ENCODE measurements at places on chromosomes 2 and 18.

DNA sequence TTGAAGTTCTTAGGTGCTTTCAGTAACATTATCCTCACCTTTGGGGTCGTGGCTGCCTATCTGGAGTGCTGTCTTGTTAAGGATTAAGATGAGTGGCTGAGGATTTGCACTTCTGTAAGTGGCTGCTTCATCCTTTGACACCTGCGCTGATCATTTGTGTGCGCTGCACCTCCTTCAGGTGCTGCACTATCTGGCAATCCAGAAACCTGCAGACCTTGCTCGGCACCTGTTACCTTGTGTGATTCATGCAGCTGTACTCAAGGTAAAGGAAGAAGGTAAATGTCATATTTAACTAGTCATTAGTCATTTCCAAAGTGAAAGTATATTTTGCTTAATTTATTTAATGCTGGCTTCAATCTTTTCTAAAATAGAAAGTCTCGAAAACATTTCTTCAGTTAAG is 110.3 kb downstream of the RAB3GAP1 start:
- DNase-seq, result no peak

DNA sequence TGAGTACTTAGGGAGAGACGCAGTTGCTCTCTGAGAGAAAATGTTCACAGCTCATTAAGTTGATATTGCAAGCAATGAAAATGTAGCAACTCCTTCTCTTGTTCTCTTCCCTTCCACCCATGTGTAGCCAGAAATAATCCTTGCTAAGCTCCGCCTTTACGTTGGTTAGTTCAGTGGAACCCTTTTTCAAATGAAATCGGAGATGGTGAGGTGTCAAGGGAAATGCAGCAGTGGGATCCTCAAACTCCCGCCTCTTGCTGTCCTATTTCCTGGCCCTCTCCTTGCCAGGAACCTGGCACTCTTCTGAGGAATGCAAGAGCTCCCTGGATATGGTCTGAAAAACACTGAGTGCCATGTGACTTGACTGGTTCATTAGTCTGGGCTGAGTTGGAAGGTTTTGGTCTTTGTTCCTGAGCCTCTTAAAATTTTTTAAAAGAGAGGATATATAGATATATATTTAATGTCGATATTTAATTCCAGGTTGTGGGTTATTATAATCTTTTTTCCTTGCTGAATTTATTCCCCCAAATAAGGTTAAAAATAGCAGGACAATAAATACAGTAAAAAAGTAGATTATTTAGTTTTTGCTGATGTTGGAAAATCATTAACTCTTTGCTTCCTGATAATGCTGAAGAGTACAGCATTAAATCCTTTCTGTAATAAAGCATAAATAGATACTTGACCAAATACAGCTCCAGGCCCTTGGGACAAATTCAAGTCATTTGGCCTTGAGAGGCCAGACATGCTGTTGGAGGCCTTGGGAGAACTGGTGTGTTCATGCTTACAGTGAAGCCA is 116.2 kb downstream of the EML6 start:
- DNase-seq, result no peak

GRCh38 chr18:68723539-68723938 is 8.6 kb upstream of the TMX3 start:
- no peak for DNase-seq

- DNase-seq, result no peak
Measured at GRCh38 chr2:618422-618990, 58.7 kb downstream of the TMEM18 start.

DNA sequence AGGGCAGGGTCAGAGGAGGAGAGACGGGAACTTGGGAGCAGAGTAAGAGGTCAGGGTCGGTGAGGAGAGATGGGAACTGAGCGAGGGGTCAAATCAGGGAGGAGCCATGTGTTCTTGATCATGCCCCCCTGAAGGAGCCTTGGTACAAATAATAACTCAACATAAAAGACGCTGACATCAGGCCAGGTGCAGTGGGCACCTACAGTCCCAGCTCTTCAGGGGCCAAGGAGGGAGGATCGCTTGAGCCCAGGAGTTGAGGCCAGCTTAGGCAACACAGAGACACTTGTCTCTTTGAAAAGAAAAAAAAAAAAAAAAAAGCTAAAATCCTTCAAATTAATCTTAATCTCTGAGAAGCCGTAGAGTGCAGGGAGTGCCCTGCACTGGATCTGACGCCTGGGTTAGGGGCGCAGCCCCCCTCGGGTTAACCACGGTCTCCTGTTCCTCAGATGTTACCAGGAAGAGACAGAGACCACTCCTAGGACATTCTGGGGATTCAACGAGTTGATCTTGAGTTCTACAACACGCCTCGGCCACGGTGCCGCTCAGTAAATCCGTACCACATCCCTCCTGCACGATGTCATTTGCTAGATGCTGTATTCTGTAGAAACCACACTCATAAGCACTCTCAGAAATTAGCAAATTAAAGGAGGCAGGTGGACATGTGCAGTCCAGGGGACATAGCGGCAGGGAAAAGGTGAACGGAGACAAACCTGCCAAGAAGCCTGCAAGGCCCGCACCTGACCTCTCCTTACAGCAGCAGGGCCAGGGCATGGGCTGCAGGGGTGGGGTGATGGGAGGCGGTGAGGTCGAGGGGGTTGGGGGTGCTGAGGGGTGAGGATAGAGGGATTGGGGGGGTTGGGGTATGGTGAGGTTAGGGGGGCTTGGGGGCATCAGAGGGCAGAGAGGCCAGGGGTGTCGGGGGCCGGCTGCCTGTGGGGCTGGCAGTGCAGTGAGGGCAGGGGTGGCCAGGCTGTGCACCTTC is 29.2 kb downstream of the SLC66A2 start:
- DNase-seq, result no peak

DNA sequence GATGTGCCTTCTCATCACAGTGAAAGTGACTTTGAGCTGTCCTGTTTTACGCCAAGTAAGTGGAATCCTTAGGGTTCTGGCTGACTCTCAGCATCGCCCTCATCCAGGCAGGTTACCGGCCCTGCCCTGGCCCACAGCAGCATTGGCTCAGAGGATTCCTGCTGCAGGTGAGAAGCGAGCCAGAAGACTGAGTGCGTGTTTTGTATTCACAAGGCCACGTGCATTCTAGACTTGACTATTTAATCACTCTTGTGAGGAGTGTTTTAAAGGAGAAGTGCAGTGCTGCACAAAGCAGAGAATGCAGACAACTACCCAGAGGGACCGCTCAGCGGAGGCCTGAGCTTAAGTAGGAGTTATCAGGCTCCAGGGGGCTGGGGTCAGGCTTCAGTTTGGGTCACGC is 48.3 kb downstream of the LAMA3 start:
- DNase-seq, result no peak

- no peak for DNase-seq
Measured at GRCh38 chr18:31103423-31103822, 1.2 kb upstream of the DSC2 start.

GRCh38 chr2:181771356-181771755 is 91.0 kb upstream of the NEUROD1 start:
- no peak for DNase-seq

- DNase-seq, result no peak
Measured at GRCh38 chr2:205193125-205193835, 489.0 kb upstream of the NRP2 start.

DNA sequence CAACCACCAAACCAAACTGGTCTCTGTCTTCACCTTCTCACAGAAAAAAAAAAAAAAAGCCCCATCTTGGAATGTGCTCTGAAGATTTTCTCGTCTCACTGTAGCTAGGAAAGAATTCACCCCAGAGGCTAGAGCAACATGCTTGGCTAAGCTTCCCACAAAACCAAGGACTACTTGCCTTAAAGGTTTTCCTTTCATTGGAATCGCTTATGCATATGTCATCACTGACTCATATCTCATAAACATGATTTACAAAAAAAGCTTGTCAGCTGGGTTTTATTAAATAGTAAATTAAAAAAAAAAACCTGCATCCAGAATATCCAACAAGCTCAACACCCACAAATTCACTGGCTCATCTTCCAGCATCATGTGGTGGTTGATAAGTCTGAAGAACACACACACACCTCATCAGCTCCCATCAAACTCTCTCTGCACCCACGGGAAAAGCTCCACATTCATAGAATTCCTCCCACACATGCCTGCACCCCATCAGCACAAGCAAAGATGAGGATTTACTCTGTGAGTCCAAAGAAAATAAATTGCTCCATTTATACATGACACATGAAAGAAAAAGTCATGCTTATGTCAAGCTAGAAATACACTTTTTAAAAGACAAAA is 182.0 kb upstream of the TRIB2 start:
- DNase-seq, result no peak

GRCh38 chr2:166464187-166464586 is 29.9 kb downstream of the SCN7A start:
- no peak for DNase-seq

GRCh38 chr2:85838181-85838580 is 50.6 kb downstream of the ST3GAL5 start:
- no peak for DNase-seq

DNA sequence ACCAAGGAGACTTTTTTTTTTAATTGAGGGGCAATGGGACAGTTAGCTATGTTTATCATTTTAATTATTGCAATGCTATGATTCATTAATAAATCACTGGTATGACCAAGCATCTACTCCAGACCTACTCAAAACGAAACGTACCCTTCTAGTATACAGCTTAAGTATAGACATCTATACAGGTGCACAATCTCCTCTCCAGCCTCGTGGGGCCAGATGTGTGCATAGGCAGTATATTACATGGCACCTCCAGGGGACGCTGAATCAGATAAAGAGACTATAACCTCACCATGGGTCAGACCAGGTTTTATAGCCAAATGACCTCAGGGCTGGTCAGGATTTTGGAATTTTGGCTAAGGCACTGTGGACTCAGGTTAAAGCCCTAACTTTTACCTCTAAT is 86.6 kb downstream of the SS18 start:
- DNase-seq, result no peak

- no peak for DNase-seq
Measured at GRCh38 chr2:20424300-20425290, 22.3 kb upstream of the RHOB start.

- no peak for DNase-seq
Measured at GRCh38 chr2:135056790-135057189, 4.7 kb downstream of the RAB3GAP1 start.

- peak; percentile 66 for DNase-seq
Measured at GRCh38 chr18:76491473-76491775, 3.6 kb downstream of the ZNF516 start.

- no peak for DNase-seq
Measured at GRCh38 chr2:66443186-66443978, 8.5 kb downstream of the MEIS1 start.

DNA sequence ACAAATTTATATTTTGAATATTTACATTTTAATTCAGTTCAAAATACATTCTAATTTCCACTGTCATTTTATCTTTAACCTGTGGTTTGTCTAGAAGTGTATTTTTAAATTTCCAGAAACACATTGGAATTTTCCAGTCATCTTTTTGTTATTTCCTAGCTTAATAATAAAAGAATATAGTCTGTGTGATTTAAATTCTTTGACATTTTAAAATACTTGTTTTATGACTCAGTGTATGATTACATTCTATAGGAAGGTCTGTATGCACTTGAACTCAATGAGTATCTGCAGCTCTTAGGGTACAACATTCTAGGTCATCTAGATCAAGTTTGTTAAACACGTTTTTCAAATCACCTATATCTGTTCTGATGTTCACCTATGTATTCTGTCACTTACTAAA is 88.3 kb upstream of the MBOAT2 start:
- DNase-seq, result no peak

GRCh38 chr18:25288340-25288938 is 63.5 kb downstream of the ZNF521 start:
- no peak for DNase-seq

DNA sequence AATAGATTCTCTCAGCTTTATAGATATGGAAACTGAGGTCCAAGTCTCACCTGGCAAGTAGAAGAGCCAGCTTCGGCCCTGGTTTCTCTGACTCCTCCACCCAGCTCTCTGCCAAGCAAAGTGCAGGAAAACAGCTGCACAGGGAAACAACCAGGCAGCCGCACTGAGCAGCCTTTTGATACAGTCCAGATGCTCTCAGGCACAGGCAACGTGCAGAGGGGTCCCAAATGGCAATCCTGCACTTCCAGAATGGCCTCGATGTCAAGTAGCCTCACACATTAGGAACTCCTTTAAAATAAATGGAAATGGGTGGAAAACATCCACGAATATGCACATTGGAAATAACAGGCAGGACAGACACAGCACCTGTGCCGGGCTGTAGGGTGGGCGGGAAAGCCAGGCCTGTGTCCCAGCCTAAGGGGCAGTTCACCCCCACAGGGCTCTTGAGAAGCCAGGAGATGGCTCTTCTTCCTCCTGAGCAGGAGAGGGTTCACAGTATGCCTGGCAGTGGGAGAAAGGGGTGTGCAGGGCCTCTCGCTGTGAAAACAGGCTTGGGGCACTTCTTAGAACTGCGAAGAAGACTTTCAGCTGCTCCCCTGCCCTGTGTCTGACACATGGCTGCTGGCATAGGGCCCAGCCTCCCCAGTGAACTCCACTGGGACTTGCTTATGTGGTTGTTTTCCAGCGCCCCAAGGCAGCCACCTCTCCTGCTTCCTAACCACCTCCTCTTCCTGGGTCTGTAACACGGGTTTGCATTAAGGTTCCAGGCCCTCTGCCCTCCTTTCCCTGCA is 63.9 kb upstream of the TUBA3E start:
- DNase-seq, result no peak

GRCh38 chr2:220574038-220574437 is 946.6 kb downstream of the SLC4A3 start:
- DNase-seq, result no peak

- DNase-seq, result no peak
Measured at GRCh38 chr2:233901367-233901766, 15.8 kb upstream of the TRPM8 start.

DNA sequence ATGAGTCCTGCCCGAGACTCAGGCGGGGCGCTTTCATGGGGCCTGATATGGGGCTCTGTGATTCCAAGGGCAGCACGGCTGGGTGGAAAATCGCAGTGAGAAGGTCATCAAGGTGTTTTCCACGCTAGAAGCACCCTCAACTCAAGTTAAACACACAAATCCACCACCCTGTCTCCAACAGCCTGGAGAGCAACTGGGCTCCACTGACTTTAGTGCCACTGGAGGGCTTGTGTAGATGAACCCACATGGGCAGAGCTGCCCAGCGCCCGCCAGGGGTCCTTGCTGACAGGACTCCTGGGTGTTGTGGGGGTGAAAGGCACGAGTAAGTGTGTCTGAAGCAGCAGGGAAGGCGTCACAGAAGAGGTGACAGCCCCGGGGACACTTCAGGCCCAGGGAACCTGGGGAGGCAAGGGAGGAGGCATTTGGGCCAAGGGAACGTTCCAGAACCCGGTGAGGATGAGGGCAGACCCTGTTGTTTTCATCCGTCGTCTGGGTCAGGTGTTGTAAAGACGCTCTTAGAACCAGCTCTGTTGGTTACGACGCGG is 51.8 kb upstream of the CTDP1 start:
- no peak for DNase-seq

DNA sequence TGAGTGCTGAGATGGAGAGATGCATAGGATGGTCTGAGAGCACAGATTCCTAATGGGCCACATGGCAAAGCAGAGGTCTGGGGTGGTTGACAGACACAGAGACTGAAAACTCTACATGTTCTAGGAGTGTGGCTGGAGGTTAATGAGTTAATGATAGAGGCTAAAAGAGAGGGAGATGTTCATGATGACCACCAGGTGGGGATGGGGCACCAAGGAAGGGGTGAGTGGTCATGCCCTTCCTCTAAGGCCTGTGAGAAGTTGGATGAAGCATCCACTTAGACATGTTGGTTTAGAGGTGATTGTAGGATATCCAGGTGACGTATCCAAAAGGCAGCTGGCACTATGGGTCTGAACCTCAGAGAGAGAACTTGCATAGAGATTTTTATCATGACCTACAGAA is 102.1 kb downstream of the LRP2 start:
- no peak for DNase-seq

GRCh38 chr2:160268151-160268781 is 68.2 kb upstream of the ITGB6 start:
- DNase-seq, result no peak

- no peak for DNase-seq
Measured at GRCh38 chr18:39549144-39549543, 1983.5 kb upstream of the CELF4 start.

Data from stimulated activated CD8-positive, alpha-beta memory T cell treated with anti-CD3 and anti-CD28 coated beads, Interleukin-12 subunit alpha, Interleukin-12 subunit beta, amount 100 ng/mL, for 4 hours (primary cell).